ENCODE measurements at places on chromosomes 7 and 10.
A peak's percentile ranks its signal among the peaks of the same experiment; 100 is the strongest.

DNA sequence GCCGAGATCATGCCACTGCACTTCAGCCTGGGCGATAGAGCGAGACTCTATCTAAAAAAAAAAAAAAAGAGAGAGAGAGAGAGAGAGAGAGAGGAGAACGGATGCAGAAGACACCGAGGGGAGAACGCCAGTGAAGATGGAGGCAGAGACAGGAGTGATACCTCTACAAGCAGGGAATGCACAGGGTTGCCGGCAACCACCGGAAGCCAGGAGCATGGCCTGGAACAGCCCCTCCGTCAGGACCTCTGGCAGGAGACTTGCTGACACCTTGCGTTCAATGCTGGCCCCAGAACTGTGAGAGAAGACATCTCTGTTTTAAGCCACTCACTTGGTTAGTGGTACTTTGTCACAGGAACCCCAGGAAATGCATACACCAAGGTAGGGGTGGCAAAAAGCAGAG, 38.1 kb upstream of the DUSP5 start:
- no peak for DNase-seq

- DNase-seq, result peak; percentile 44
These were observed 343.3 kb downstream of the FRMD4A start for GRCh38 chr10:13987446-13987845.

DNA sequence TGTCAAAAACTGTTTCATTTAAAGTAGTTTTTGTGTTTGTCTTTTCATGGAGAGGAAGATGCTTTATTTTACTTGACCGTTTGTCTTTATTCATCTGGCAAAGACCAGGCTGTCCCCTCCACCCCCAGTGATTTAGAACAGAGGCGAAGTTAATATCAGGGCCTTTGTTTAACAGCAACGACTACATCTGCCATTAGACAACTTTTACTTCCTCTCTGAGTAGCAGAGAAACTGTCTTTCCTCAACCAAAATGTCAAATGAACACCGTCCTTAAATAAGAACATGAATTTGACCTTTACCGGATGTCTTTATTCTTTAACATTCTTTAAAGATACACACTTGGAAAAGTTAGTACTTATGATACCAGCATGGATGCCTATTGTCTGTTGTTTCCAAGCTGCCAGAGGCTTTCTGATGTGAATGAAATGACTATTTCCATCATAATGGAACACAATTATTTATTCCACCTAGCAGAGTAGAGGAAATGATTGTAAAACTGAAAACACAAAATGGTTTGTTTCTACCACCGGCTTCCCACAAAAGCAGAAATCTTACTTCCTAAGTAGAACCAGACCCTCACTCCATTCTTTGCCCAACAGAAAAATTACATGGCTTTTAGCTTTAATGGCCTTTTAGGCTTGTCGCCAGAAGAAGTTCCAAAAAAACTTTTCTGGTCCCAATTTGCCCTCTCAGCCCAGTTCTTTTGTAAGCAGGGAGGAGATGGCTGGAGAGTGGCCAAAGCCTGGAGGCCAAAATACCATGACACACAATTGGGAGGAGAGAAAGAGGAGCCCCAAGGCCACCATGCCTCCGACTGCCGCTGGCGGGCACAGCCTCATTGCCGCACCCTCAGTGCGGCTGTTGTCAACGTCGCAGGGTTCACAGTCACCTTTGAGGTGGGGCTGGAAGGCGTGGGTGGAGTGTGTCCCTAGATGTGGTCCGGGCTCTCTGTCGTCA, 168.5 kb downstream of the TEX36 start:
- no peak for DNase-seq

- DNase-seq, result no peak
These were observed 834.3 kb upstream of the C7orf33 start for GRCh38 chr7:147756300-147756699.

DNA sequence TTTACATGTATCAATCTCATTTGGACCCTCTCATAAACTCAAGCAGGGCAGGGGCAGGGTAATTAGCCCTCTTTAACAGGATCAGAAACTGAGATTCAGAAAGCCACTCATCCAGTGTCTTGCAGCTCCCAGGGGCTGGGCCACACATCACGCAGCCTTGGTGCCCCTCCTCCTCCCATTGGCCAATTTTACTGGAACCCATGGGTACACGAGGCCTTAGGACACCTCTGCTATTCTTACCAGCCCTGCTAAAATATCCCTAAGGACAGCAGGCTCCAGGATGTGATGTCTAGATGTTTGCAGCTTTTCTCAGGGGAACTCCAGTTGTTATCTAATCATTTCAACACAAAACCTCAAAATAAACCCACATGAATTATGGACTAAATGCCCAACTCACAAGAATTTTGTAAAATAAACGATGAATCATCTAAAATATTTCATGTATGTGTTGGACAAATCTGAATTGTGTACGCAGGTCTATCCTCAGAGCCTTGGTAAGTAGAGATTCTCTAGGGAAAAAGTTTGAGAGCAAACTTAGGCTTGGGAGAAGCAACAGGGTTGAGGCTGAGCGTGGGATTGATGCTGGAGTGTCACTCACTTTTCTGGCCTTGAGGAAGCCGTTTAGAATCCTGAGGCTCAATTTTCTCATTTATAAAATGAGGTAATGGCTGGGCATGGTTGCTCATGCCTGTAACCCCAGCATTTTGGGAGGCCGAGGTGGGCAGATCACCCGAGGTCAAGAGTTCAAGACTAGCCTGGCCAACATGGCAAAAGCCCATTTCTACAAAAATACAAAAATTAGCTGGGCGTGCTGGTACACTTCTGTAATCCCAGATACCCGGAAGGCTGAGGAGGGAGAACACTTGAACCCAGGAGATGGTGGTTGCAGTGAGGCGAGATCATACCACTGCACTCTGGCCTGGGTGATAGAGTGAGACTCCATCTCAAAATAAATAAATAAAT, 69.7 kb upstream of the TNS3 start:
- peak; percentile 51 for DNase-seq

- no peak for DNase-seq
These were observed 274.7 kb downstream of the GFRA1 start for GRCh38 chr10:115998301-115998700.

DNA sequence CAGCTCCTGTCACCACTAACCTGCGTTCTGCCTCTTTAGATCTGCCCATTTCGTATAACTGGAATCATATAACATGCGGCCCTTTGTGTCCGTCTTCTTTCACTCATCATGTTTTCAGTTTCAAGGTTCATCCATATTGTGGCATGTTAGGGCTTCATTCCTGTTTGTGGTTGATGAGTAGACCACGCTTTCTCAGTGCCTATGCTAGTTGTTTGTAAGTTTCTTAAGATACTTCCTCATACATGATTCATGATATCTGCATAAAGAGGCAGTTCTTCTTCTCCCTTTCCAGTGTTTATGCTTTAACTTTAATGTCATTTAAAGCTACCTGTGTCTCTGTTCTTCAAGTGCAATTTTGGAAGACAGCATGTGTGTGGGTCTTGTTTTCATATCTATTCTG, 79.5 kb upstream of the FAM20C start:
- DNase-seq, result no peak

DNA sequence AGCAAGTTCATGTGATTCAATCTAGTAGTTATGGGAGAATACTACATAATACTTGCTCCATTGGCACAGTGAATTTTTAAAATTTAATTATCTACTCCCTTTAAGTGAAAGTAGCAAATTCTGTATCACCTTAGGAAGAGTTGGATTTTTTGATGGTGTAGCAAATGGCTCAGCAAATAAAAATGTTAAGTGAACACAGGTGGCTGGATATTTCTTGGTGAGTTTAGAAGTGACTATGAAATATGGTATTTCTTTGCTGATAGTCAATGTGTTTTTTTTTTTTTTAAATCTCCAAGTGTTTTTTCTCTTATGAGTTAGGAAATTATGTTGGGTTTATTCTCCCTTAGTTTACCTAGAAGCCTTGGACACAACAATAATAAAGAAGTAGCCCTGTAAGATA, 67.8 kb downstream of the CREM start:
- no peak for DNase-seq

DNA sequence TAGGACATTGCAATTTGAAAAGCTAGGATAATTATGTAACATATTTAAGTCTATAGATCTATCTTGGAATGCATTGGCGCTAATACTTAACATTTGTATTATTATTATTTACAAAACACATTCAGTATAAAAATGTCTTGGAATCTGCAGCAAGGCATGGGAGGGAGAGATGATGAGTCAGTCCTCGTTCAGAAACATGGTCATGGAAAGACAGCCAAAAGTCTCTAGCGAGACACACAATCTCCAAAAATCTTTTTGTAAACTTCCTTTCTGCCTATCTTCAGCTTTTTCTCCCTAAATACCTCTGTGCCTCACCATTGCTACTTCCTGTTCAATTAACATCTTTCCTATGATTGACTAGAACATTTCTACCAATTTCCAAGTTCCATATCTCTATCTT, 188.4 kb upstream of the CACNA2D1 start:
- peak; percentile 1 for DNase-seq

GRCh38 chr7:95817866-95818640, 45.7 kb downstream of the DYNC1I1 start:
- DNase-seq, result no peak

GRCh38 chr7:143227806-143228205, 6.0 kb downstream of the TAS2R40 start:
- DNase-seq, result no peak

DNA sequence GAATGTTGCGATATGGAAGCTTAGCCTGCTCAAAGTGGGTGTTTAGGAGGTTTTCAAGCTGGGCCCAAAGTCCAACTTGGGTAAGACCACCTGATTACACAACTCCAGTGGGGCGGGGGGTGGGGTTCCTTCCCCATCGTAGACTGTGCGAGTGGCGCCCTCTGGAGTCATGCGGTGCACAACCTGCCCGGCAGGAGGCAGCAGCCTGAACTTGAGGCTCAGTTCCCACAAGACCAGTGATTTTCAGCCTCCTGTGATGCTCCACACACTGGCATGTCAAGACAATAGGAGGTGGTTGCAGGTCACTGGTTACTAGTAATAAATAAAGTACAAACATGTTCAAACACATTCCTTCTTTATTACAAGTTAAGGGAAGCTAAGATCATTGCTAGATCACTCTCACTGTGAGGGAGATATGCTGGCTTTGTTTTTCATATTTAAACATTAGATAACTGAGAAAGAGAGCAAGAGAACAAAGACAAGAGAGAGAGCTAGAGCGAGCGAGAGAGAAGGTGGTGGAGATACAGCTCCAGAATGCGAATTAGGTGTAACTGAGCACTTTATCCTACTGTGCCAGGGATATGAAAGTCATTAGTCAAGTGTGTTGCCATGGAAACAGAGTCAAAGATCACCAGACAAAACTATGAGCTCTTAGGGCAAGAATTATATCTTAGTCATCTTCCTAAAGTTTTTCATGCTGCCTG, 97.4 kb upstream of the BMPER start:
- DNase-seq, result peak; percentile 60

DNA sequence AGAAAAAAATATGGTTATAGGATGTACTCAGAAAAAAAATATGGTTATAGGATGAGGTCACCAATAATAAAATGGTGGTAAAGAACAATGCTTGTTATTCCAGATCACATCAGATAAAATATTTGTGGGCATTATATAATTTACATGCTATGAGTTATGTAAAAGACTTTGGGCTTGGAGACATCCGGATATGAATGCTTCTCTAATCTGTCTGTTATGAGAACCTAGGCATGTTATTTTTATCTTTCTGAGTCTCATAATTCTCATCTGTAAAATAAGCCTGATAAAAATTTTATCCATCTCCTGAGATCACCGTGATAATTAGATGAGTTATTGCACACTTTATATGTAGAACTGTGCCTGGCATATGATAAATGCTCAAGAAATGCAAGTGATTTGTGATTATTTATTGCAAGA, 37.8 kb downstream of the DKK1 start:
- DNase-seq, result peak; percentile 53

DNA sequence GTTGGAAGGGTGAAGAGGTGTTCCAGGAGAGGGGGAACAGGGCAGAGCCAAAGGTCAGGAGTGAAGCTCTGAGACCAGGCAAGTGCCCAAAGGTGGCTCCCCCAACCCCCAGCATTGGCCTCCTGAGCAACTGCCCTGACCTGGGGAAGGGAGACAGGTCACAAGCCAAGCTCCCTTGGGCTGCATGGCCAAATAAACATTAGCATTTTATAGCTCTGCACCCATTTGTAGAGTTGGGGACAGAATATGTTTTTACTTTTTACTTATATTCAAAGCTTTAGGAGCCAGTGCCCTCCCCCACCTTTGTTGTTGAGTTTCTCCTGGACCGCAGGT, 4.0 kb downstream of the UNC5B start:
- DNase-seq, result no peak

DNA sequence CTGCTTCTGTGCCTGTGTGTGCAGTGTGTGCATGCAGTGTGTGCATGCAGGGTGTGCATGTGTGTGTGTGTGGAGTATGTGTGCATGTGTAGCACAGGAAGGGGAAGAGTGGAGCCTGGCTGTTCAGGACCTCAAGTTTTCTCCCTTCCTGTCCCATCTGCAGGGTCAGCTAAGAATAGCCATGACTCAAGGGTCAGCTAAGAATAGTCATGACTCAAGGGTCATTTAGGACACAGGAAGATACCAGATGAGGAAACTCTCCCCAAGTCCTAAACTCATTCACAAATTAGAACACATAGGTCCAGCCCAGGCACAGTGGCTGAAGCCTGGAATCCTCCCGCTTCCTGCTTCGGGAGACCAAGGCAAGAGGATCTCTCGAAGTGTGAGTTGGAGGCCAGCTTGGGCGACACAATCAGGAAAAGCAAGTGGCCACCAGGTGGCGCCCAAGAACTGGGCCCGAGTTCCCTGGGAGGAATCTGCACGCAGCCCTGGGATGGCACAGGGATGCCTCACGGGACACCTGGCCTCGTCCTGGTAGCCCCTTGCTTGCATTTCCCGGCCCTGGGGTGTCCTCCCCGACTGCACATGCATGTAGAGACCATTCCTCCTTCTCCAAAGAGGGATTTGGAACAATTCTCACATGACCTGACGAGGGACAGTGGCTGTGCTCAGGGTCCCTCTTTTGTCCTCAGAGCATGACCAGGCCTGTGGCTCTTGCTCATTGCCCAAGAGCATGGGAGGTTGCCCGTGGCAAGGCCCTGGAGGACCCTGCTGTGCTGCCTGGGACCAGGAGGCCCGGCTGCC, 21.4 kb upstream of the VOPP1 start:
- no peak for DNase-seq

DNA sequence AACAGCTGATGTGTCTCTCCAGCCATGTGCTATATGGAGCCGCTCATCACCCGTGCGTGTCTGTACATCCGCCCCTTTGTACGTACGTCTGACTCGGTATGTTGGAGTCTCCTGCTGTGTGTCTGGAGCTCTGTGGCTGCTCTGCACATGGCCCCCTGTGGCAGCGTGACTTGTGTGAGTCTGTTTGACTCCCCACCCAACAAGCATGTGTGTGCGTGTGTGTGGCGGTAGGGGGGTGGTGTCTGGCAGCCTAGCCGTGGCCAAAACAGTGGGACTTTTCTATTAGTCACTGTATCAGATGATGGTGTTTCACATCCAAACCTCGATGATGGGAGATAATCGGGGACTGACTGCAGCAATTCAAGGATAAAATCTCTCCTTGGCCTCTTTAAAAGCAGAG, 94.1 kb downstream of the COL13A1 start:
- DNase-seq, result no peak

All from amniotic stem cell (primary cell).